SK-MEL-5 (cell line): ENCODE measurements at places on chromosomes 5 and 9.

DNA sequence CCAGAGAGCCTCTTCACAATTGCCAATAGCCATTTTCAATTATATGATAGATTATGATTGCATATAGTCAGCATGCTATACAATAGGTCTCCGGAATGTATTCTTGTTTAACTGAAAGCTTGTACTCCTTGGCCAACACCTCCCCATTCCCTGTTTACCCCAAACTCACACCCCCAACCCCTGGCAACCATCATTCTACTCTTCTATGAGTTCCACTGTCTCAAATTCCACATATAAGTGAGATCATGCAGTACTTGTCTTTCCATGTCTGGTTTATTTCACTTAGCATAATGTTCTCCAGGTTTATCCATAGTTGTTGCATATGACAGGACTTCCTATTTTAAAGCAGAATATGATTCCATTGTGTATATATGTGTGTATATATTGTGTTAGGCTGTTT lies 110.7 kb upstream of the STC2 start:
- no peak for DNase-seq

- DNase-seq, result no peak
Observed at GRCh38 chr9:93072383-93072795, 13.9 kb downstream of the SUSD3 start.

- peak; percentile 85 for DNase-seq
Observed at GRCh38 chr5:174724484-174725260, at the start of gene MSX2. MSX2 (plus strand) TSS chr5:174724582; CDS start chr5:174724660, 78 bp downstream.

DNA sequence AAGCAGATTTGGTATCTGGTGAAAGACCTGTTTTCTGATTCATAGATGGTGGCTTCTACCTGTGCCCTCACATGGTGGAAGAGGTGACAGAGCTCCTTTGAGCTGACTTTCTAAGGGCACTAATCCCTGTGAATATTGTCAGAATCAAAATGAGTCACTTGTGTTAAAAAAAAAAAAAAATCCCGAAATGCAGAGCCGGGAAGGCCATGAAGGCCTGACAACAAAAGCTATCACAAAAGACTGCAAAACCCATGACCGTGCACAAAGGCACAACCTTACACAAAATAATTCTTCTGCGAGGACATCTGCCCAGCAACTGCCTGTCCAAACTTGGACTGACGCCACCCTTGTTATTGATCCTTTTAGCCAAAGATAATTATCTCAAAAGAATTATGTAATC lies 19.6 kb upstream of the UBTD2 start:
- peak; percentile 47 for DNase-seq

GRCh38 chr9:7212101-7212500 lies 454.3 kb downstream of the KDM4C start:
- DNase-seq, result peak; percentile 65

DNA sequence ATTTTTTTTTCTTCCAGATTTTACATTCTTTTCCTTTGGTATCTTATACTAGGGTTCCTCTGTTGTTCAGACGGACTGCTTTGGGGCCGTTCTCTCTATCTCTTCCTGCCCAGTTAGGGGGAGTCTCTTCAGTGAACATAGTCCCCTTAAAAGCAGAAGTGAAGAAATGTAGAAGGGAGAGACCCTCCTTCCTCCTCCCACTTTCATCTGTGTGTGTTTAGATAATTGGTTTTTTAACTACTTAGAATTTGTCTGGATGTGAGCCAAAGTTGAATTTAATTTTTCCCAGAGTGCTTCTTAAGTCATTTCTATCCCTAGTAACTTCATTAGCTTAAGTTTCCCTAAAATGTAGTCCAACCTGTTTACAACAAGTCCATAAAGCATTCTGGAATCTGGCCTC lies 167.5 kb downstream of the HACD4 start:
- DNase-seq, result no peak

DNA sequence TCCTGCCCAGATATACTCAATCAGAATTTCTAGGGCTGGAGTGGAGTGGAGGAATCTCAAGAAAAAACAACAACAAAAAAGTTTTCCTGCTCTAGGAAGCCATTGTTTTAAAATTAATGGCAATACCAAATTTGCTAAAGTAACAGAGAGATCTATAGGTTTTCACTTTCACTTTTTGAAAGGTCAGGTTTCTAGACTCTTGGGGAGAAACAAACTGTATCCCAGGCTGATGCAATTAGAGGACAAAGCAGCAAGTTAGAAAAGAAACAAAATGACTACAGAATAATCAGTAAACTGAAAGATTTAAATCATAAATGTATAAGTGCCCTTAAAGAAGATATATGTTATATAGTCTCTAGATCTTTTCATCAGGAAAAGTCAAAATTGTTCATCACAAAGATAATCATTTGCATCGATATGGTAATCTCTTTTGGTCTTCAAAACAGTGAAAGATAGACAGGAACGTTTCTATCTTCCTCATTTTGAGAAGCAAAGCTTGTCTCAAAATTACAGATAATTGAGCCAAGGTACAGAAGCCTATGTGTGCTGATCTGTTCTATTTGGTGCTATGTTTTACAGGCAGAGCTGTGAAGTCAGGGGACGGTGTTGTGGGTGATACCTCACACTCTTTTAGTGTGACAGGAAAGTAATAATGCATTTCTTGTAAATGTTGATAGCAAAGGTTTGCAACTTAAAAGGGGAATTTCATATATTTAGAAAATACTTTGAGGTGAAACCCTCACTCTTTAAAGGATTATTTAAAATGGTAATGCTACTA lies 1746.6 kb upstream of the C9orf72 start:
- no peak for DNase-seq

DNA sequence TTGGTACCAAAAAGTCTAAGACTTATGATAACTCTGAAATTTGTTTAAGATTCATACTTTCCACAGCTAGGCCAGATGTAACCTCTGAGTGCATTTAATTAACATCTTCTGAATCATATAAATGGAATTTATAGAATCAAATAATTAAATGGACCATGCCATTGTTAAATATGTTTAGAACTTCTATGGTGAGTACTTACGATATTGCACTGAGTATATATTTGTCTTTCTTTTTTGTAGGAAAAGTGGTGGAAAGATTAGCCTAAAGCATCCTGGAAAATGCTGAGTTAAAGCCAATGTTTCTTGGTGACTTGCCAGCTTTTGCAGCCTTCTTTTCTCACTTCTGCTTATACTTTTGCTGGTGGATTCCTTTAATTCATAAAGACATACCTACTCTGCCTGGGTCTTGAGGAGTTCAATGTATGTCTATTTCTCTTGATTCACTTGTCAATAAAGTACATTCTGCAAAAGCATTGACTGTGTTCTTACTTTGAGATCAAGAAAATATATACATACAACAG lies 11.9 kb downstream of the SPINK6 start:
- no peak for DNase-seq

- DNase-seq, result peak; percentile 82
Observed at GRCh38 chr9:3337515-3338225, 188.1 kb downstream of the RFX3 start.

DNA sequence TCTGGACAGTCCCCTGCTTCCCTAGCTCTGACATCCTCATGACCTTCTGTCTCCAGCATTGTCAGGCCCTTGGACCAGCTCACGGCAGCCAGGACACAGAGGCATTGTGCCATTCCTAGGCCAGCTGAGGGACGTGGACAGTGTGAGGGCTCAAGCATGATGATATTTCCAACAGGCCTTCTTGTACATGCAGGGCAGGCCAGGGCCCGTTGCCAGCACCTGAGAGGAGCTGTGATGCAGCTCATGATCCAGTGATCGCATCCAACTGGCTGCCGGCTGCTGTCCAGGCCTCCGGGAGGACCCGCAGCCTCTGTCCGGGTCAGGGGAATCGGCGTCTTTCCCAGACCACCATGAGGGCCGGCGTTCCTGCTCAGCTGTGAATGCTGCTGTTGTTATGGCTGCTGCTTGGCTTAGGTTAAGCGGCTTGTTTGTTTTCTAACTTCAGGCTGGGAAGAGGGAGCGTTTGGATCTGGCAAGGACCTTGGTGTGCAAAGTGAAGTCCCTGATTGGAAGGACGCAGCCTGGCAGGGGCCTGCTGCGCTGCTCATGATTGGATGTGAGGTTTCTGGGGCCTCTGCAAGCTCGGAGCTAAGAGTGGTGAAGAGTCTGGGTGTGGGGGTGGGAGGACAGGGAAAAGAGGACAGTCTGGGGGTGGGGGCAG lies 53.8 kb downstream of the PDZD2 start:
- no peak for DNase-seq

GRCh38 chr9:123373447-123373923 lies 17.5 kb downstream of the CRB2 start:
- no peak for DNase-seq

DNA sequence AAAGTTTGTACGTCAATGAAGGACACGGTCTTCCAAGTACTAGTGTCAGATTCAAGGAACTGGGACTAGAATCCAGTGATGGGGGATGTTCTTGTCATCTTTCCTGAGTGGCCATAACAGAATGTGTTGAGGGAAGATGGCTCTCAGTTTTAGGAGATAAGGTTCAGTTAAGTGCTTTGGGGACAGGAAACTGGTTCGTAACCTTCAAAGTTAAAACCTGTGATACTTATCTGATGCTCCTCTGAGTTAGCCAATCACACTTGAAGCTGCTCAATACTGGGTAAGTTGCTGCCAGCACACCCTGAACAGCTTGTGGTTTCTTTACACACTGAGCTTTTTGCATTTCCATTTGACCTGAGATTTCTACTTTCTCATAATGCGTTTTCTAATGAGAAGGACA lies 64.4 kb downstream of the PIK3R1 start:
- no peak for DNase-seq
